COLO829 (cell line): ENCODE measurements at places on chromosomes 7 and 10.

- DNase-seq: no peak
Measured at GRCh38 chr7:128814499-128814898, 15.7 kb upstream of the FLNC start.

- no peak for DNase-seq
Measured at GRCh38 chr7:87113077-87113476, 39.2 kb upstream of the DMTF1 start.

DNA sequence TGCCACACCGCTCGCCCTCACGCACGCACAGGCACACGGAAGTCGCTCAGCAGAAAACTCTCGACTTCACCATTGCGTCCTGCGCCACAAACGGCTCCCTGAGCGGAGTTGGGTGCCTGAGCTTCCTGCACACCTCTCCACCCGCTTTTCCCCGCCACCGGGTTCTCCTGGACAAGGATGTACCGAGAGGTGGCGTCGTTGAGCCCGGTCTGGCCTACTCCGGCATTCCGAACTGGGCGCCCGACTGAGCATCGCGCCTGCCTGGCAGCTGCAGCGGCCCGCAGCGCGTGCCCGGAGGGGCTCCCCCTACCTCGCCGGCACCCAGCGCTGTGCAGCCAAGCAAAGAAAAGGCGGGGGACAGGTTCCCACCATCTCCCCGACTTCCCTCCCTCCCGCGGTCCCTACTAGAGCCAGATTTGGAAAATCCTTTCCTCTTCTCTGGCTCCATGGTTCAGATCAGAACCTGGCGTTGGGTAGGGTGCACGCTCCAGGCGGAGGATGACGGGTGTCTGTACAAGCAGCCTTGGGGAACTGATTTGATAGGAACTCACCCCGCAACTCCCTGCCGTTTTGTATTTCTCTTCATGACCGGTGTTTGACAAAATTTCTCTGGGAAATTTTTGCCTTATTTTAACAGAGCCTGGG lies 1.7 kb downstream of the SORCS3 start:
- DNase-seq: no peak

DNA sequence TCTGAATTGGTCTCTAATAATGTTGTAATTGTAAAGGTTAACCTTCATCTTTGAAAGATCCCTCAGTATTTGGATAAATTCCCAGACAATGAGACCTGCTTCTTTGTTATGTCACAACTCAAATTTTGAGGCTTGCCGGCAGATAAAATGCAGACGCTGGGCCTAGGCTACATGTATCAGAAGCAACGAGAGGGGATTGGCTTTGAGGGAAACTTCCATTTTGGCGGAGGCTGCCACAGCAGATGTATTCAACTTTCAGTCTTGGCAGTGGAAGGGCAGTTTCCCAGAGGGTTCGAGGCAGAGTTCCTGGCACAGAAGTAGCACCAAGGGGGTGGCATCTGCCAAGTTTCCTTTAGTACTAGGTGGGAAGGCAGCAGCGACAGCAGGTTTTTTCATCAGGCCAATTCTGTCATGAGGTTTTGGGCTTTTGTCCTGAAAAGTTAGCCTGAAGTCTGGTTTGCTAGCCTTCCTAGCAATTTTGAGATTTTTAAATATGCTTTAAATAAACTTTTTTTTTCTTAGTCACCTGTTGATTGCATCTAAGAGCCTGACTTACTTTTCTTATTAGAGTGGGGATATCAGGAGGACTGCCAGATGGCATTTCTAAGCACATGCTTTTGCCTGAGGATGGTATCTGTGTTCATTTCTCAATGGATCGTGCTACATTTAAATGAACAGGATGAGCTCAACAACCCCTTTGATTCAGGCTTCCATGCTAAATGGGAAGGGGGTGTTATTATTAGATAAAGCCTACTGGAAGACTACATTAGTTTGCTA lies 89.5 kb upstream of the FAM3C start:
- no peak for DNase-seq

DNA sequence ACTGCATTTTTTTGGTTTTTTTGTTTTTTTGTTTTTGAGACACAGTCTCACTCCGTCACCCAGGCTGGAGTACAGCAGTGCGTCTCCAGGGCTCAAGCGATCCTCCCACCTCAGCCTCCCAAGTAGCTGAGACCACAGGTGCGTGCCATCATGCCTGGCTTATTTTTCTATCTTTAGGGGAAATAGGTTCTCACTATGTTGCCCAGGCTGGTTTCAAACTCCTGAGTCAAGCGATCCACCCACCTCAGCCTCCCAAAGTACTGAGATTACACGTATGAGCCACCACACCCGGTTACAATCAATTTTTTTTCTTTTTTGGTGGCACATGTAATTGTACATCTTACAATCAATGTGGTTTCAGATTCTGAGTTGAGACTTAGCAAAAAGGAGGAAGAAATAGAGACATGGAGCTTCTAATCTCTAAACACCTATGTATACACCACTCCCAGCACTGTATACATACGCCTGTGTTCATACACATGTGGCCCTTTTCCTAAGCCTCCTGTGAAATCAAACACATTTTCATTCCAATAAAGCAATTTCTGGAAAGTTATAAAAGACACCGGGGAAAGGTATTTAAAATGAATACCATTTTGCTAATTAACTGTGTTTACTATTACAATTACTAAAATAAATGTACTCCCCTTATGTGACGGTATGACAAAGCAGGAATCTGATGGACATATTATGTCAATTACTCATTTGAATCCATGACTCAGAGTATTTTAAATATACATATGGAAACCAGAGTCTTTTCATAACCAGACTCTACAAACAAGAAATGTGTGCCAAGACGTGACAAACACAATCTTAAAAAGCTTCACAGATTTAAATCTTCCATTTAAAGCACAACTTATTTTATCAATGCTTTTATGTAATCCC lies 40.9 kb downstream of the SMURF1 start:
- no peak for DNase-seq

GRCh38 chr7:112523871-112524270 lies 43.1 kb downstream of the LSMEM1 start:
- DNase-seq: no peak

- DNase-seq: no peak
Measured at GRCh38 chr7:101563198-101563901, 65.7 kb downstream of the MYL10 start.

- no peak for DNase-seq
Measured at GRCh38 chr7:33411020-33411419, 281.7 kb downstream of the BBS9 start.

DNA sequence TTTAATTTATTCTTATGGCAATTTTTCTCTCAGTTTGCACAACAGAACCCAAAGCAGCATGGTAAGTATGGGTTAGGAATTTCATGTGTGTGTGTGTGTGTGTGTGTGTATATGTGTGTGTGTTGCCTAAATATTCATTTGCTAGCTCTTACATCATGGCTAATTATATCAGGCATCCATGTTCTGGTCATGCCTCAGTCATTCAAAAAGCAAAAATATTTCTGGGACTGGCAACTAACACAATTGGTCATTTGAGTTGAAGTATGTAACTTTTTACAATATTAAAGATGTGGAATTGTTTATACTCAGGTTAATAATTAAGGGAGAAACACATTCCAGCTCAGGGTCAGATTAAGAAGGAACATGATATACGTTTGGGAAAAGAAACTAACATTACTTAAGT lies 67.6 kb upstream of the PHYHIPL start:
- no peak for DNase-seq

DNA sequence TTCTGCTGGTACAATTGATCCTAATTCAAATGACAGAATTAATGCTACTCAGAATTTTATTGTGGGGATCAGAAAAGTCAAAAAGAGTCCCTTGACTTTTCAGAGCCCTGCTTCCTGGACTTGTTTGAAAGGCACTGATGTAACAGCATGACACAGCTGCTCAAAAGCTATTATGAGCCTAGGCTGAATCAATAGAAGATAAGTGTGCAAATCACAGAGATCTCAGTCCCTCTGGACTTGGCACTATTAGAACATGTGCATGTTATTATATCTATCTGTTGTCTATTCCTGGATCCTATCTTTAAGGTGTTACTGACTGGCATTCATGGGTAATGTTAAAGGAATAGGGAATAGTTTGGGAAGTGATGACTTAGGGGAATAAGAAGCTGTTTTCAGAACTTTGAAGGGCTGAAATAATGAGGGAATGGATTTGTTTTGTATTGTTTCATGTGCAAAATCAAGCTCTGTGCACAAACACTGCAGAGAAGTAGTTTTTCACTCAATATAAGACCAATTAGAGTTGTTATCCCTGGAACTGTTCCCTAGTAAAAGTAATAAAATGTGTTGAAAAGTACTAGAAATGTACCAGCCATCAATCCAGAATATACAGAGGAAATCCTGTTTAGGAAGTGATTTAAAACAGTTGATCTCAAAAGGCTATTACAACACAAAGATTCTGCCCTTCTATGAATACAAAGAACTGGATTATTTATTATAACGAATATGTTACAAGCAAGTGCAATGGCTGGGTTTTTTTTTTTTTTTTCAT lies 814.9 kb upstream of the C7orf33 start:
- no peak for DNase-seq

DNA sequence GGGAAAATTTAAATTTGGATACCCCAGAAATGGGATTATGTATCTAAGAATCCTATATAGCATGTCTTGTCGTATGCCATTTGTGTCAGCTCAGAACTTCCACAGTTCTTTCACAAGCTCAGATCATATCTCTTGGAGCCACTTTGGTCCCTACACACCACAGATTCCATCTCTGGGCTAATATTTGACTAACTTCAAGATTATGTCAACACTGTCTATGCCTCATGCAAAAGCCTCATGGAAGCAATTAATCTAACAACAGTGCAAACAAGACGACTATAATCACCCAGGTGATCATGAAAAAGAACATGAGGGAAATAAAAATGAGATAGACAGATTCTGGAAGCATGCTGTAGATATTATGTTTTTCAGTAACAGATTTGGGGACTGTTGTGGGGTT lies 189.1 kb downstream of the LRRTM3 start:
- no peak for DNase-seq
